CD4-positive, alpha-beta T cell treated with Interferon alpha-2 for 1 hour (primary cell): ENCODE measurements at places on chromosomes 11 and 22.

DNA sequence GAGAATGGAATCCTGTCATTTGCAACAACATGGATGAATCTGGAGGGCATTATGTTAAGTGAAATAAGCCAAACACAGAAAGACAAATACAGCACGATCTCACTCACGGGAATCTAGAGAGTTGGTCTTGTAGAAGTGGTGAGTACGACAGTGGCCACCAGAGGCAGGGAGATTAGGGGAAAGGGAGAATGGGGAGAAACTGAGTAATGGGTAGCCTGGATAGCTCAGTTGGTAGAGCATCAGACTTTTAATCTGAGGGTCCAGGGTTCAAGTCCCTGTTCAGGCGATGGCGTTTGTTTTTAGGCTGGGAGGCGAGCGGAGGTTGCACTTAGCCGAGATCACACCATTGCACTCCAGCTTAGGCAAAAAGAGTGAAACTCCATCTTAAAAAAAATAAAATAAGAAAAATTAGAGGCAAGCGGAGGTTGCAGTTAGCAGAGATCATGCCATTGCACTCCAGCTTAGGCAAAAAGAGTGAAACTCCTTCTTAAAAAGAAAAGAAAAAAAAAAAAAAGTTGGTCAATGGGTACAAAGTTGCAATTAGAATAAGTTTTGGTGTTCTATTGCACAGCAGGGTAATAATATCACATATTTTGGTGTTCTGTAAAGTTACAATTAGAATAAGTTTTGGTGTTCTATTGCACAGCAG, 95.7 kb upstream of the UBASH3B start:
- no peak for DNase-seq

- DNase-seq = no peak
These were observed 28.1 kb upstream of the RTL6 start for GRCh38 chr22:44525941-44526778.

DNA sequence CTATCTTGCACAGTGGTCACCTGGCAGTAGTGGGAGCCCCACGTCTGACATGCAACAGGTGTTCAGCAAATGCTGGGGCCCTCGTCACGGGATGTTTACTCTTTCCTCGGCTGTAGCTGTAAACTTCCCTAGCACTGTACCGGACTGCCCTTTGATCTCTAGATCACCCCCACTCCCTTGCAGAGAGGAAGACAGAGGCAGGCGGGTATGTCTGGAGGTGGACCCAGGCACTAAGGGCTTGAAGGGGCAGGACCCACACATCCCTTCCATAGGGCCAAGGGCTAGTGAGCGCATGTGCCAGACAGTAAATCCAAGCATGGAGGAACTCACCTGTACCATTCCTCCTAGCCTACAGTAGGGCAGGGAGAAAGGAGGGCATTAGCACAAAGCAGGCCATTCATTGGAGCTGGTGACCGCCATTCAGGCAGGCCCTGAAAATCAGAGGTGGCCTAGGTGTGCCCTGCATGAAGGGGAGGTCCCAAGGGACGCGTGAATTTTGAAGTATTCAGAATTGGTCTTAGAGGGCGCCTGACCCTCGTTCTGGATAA, 1.9 kb upstream of the SMTN start:
- no peak for DNase-seq

DNA sequence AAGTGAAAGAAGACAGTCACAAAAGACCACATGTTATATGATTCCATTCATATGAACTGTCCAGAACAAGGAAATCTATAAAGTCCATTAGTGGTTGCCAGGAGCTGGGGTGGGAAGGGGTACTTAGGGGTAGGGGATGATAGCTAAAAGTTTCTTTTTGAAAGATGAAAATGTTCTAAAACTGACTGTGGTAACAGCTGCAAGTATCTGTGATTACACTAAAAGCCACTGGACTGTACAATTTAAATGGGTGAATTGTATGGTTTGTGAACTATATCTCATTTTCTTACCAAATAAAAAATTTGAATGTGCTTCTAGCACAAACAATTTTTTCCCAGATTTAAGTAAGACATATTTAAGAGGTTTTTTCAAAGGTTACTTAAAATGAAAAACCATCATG, 22.1 kb downstream of the CHKA start:
- DNase-seq = no peak

- DNase-seq = no peak
These were observed 108.3 kb downstream of the CHST1 start for GRCh38 chr11:45556851-45557707.

DNA sequence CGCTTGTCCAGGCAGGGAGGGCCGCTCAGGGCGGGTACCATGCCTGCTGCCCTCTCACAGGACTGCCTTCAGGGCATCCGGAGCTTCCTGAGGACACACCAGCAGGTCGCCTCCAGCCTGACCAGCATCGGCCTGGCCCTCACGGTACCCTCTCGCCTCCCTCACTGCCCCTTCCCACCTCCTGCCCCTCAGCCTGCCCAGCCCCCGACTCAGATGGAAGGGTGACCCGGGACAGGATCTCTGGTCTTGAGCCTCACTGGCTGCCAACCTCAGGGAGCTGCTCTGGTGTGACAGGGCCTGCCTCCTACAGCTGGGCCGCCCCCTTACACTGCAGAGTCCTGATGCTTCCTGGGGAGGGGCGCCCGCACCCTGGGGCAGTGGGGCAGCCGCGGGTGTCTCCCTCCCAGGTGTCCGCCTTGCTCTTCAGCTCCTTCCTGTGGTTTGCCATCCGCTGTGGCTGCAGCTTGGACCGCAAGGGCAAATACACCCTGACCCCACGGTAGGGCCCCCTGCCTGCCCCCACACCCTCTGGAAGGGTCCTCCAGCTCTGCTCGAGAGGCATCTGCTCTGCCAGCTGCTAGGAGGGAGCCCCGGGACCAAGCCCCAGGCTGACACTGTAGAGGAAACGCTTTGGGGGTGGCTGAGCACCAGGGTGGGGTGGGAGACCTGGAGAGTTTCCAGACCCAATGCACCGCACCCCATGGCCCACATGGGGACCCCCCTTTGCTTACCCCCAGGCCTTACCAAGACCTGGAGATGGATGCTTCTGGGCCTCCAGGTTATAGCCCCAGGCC, 14.6 kb downstream of the TSPAN32 start:
- DNase-seq = no peak

- DNase-seq = no peak
These were observed 32.9 kb upstream of the SLN start for GRCh38 chr11:107744736-107745135.

- no peak for DNase-seq
These were observed at the start of gene SYNGR1 for GRCh38 chr22:39349967-39350726. Gene SYNGR1, plus strand, starts transcription at chr22:39349991. Its CDS starts 20 bp downstream, at chr22:39350011.

- no peak for DNase-seq
These were observed 320.9 kb upstream of the CCDC179 start for GRCh38 chr11:23181022-23181807.

GRCh38 chr22:48153726-48154125, 1391.3 kb downstream of the TBC1D22A start:
- DNase-seq = no peak

DNA sequence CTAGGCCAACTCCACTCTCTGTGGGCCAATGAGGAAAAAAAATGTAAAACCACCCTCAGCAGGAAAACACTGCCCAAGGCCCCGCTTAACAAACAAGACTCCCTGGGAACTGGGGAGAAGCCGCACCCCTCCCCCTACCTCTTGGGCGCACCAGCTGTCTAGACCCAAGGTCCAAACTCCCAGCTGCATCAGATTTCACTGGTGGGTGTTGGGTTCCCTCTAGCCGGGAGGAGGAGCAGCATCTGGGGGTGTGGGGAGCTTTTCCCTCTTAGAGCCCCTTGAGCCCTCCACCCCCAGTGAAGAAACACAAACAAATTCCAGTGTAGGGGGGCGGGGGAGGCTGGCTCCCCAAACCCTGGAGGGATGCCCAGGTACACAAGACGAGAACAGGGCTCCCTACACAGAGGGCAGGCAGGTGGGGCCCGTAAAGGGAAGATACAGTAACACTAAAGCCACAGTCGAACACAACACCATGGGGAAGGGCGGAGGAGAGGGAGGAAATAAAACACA, 64.9 kb downstream of the NECTIN1 start:
- DNase-seq = no peak

- DNase-seq = no peak
These were observed 5.9 kb downstream of the TMEM134 start for GRCh38 chr11:67463186-67463585.

DNA sequence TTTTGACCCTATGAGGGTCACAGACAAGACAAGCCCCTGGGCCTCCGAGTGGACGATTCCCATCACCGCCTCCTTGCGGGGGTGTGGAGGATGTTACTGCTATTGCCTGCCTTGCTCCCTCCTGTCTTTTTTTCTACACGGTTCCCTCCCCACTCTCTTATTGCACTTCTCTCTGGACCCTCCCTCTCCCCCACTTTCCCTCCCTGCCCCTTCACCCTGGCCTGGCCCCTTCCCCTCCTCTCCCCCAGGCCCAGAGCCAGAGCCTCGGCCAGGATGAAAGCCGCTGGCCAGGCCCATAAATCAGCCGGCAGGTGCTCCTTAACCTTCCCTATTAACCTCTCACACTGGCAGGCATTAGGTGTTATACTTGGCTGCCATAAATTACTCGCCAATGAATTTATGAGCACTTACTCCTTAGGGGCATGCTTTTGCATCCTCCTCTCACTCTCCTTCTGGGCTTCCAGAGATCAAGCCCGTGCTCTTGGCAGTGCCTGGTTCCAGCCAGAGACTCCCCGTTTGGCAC, 18.3 kb upstream of the ALX4 start:
- no peak for DNase-seq

GRCh38 chr11:120226242-120226641, 13.7 kb upstream of the POU2F3 start:
- DNase-seq = no peak

GRCh38 chr11:68009391-68010089, 587 bp upstream of the ALDH3B1 start:
- no peak for DNase-seq

GRCh38 chr22:19967850-19968449, 26.3 kb upstream of the TXNRD2 start:
- no peak for DNase-seq

GRCh38 chr11:117654281-117655255, 142.4 kb downstream of the DSCAML1 start:
- DNase-seq = no peak

DNA sequence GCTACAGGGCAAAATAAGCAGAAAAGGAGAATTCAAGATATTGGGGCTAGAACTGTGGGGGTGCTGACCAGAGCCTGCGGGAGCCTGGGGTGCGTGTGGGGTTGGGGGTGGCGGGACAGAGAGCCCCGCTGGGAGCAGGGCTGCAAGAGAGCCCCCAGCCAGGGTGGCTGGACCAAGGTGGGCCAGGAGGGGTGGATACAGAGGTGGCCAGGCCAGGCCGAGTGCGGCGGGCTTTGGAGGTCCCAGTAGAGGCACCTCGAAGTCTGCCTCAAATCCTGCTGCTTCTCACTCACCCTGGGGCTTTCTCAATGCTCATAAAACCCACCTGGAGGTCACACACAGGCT, 16.9 kb upstream of the MUC5B start:
- no peak for DNase-seq

- no peak for DNase-seq
These were observed 2.1 kb upstream of the RBM4 start for GRCh38 chr11:66636411-66636810.

GRCh38 chr11:35878741-35879140, 65.1 kb upstream of the LDLRAD3 start:
- DNase-seq = no peak
